C1 segment of cervical spinal cord (tissue), 14 donors: ENCODE measurements at places on chromosomes 13 and 19.
A peak's percentile ranks its signal among the peaks of the same experiment; 100 is the strongest.

DNA sequence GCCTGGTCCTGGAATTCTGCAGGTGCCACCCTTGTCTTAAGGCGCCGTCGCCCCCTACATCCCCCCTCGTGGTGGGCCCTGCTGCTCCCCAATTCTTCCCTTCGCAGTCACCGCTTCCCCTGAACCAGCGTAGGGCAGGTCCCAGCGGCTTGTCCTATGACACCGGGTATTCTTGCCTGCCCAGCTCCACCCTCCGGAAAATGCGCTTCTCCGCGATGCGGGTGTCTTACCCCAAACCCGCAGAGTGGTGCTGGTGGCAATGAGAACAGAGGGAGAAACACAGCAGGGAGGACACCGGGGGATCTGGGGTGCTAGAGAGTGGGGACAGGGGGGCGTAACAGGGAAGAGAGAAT lies 9.0 kb downstream of the ZNF808 start:
- no peak for DNase-seq

GRCh38 chr13:42607546-42607945 lies 33.6 kb downstream of the TNFSF11 start:
- no peak for DNase-seq

DNA sequence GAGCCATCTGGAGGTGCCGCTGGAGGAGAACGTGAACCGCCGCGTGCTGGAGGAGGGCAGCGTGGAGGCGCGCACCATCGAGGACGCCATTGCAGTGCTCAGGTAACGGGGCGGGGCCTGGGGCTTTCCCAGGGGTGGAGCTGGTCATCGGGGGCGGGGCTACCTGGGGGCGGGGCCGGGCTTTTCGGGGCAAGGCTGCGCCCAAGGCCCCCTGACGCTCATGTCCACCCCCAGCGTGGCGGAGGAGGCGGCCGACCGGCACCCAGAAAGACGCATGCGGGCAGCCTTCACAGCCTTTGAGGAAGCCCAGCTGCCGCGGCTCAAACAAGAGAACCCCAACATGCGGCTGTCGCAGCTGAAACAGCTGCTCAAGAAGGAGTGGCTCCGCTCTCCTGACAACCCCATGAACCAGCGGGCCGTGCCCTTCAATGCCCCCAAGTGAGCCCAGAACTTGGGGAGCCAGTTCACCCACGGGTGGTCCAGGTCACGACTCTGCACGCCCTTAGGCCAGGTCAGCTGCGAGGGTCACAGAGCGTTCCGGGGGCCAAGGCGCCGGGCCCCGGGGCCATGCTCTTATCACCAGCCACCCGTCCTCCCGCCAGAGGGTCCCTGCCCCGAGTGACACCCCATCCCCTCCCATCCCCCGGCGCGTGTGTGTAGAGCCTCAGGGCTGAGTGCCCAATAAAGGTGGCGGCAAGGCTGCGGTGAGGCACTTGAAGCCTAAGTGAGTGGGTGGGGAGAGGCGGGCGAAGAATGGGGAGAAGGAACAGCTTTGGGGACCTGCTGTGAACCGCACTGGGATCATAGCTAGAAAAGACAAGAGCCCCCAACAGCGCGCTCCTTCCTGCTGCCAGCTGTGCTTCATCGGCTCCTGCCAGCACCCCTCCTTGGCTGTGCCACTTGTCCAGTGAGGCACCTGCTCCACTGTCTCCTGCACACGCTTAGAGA lies 10.7 kb downstream of the CCDC124 start:
- DNase-seq: no peak

GRCh38 chr13:20142023-20142926 lies 18.6 kb downstream of the GJA3 start:
- no peak for DNase-seq

GRCh38 chr19:55305983-55306562 lies 19.1 kb downstream of the TMEM150B start:
- no peak for DNase-seq

DNA sequence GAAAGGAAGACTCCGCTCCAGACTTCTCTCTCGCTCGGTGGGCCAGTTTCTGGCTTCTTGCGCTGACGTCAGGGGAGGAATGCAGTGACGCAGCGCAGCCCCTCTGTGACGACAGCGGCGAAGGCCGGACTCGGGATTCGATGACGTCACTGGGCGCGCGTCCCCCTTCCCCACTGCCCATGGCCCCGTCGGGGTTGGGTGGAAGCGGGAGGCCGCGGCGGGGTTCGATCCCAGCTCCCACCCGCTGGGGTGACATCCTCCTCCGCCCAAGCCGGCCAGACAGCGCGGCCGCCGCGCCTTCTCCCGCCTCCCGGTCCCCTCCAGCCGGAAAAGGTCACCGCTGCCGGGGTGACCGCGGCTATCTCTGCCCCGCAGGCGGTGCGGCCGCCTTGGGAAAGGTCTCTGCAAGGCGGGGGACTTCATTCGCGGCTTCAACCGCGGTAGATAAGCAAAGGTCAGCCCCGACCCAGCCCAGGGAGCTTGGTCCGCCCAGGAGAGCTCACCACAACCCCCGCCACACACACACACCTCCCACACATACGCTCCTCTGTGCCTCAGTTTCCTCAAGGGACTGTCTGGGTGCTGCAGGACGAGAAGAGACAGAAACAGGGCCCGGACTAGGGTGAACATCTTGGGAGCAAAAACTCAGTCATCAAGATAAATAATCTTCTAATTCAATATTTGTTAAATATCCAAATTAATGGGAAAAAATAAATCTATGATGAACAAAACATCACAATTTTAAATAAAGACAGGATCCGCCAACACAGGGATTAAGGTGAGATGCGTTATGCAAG lies 844 bp upstream of the RFX1 start:
- no peak for DNase-seq

GRCh38 chr13:99374169-99374991 lies 67.2 kb upstream of the GPR183 start:
- DNase-seq: no peak

DNA sequence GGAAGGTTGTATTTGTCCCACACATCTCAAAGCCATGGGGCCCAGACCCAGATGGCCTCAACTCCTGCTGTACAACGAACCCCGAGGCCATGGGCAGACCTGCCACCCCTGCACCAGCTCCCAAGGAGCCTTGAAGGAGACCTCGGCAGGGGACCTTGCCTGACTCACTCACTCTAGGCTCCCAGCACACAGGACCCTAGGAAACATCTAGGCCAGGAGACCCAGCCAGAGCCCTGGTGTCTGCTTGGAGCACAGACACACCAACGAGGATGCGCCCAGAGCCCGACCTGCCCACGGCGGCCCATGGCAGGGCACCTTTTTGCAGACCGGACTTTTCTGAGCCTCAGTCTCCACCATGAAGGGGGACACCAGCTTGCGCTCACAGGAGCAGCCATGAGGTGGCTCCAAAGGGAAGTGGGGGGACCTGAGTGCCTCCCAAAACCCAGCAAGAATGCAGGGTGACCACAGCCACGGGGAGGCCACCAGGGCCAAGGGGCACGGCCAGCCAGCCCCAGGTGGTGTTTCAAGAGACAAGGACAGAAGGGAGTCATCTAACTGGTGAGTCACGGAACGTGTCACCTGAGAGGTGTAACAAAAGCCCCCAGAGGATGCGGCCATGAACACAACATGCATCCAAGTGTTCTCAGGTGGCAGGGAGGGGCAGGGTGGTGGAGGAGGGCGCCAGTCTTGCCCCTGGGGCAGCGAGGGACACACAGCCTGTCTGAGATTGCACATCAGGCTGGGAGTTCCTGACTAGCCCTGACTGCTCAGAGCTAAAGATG lies 4.9 kb upstream of the CERS1 start:
- no peak for DNase-seq

DNA sequence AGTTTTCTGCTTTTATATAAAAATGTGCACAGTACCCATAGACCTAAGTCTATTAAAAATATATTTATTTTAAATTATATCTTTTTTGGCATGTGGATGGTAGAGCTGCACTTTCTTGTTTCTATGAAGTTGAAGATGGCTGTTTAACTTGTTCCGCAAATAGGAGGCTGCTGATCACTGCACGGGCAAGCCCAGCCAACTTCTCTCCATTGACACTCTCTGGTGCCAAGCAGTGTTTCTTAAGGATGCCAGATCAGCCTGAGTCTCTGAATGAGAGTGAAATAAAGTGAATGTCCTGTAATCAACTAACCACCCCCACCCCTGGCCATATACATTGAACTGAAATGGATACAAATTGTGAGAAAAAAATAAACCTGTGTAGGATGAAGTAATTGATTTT lies 202.9 kb upstream of the KLHL1 start:
- no peak for DNase-seq

GRCh38 chr19:10416380-10417257 lies 3.7 kb upstream of the PDE4A start:
- peak; percentile 39 for DNase-seq

DNA sequence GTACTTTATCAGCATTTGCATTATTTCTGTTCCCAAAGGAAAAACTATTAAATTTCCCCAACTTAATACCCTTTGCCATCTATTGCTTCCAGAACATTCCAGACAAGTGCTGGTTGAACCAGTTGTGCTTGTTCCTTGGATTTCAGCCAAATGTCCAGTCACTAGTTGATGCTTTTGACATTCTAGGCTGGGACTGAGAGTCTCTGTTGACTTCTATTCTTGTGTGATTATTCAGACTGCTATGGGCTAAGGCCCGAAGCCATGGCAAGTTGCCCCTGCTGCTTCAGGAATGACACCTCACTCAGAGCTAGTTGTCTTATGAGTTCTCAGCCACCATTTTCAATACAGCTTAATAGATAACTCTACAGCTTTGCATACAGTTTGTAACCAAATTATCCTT lies 458.1 kb upstream of the ARGLU1 start:
- DNase-seq: no peak

GRCh38 chr13:73370066-73370465 lies 311.3 kb downstream of the KLF5 start:
- no peak for DNase-seq

DNA sequence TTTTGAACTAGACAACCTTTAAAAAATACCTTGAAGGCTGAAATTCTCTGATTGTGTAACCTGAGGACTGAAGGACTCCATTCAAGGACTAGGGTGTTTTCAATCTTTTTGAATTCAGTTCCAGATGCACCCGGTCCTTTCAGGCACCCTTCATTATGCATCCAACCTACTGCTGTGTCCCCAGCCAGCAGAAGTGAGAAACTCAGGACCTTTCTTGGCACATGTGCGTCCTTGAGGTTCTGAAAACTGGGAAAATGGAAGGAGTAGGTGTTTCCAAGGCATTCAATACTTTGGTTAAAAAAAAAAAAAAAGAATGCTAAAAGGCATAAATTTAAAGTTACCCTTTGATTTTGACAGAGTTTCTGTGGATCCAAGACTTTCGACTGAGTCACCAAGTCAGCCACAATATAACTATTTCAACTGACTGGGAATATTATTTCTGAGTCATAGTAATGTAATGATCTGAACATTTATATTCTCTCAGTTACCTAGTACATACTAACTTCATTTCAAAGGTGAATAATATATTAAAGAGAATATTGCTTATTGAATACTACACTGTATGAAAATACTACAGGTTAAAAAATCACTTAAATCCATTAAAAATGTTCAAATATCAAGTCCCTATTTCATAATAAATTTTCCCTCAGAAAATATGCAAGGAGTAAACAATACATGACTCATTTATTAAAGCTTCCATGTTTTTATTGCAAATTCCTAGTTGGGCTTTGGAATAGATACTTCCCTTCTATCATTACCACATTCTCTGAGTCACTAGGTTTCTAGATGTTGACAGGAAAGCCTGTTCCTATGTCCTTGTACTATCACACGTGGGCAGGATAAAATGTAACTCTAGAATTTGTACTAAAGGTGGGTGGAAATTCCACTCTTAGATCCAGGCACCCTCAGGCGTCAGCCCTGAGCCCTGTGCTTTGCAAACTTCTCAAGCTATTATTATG lies 2.4 kb upstream of the ITGBL1 start:
- DNase-seq: no peak

- DNase-seq: no peak
These were observed 53.6 kb downstream of the DGKH start for GRCh38 chr13:42101821-42102585.

- DNase-seq: no peak
These were observed 24.3 kb downstream of the ANKRD10 start for GRCh38 chr13:110890279-110891165.

GRCh38 chr13:30796132-30796572 lies 60.8 kb downstream of the ALOX5AP start:
- DNase-seq: no peak

DNA sequence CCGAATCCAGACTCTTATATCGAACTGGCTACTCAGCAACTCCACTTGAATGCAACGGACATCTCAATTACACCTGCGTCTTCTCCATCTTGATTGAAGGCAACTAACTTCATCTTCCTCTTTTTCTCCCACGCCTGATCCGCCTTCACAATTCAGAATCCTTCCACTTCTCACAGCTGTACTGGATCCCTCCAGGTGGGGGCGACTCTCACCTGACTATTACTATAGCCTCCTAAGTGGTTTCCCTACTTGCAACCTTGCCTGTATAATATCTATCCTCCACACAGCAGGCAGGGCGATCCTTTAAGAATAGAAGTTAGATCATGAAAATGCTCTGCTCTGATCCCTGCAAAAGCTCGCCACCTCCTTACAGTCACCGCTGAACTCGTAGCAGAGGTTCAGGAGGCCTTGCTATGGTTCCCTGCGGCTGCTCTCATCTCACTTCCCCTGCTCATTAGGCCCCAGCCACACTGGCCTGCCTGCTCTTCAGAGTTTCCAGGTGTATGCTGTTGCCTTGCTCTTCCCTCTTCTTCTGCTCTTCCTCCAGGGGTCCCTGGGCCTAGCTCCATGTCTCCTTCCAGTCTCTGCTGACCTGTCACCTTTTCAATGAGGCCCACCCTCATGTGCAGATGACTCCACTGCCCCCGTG lies 31.9 kb downstream of the RFXAP start:
- no peak for DNase-seq

GRCh38 chr19:33630880-33631608 lies 9.3 kb downstream of the CHST8 start:
- DNase-seq: no peak

DNA sequence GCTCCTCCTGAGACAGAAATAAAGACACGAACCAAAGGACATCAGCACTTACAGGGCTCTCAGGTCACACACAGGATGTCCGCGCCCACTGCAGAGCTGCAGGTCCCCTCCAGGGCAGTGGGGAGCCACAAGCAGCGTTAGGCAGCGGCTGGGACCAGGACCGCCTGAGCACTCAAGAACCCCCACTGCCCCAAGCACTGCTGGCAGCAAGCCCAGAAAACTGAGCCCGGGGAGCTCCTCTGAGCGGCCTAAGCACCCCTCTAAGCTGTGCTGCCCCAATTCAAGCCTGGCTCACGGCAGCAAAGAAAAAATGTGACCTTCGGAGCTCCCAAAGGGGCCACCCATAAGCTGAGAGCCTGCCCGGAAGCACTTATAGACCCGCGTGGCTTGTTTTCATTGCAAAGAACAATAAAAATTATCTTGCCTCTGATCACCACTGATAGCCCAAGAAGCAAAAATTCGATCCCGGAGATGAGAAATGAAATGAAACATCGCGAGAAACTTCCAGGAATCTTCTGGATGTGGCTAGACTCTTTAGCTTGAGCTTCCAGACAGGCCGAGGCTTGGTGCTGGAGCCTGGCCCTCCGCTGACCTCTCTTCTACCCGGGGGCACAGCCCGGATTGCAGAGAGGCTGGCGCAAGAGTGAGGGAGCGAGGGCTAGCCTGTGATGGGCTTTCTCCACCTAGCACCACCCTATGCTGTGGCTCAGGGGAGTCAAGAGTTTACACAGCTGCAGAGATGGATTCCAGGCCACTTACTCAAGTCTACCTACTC lies 6.3 kb downstream of the DPP9 start:
- DNase-seq: no peak

GRCh38 chr19:50979758-50980157 lies 4.0 kb downstream of the KLK7 start:
- no peak for DNase-seq

GRCh38 chr19:2084993-2085720 lies 11.0 kb downstream of the MOB3A start:
- DNase-seq: no peak

GRCh38 chr19:17052439-17052838 lies 22.8 kb downstream of the HAUS8 start:
- DNase-seq: no peak

GRCh38 chr19:44856421-44857083 lies 10.5 kb downstream of the NECTIN2 start:
- no peak for DNase-seq
